ENCODE measurements at places on chromosomes 2 and 18.

DNA sequence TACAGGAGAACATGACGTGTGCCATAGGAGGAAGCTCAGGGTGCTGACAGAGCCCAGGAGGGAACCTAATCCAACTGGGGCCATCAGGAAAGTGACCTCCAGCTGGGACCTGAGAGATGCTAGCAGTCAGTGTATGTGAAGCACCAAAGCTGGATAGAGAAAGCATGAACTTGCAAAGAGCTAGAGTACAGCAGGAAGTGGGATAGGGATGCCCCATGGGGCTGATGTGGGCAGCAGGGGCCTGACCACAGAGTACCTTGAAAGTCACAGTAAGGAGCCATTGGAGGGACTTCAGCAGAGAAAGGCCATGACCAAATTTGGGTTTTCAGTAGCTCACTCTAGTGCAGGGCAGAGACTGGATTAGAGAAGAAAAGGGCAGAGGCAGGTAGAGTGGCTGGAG is 91.6 kb upstream of the TTC39C start:
- no peak for DNase-seq

GRCh38 chr2:134669731-134670669 is 48.8 kb downstream of the TMEM163 start:
- peak; percentile 82 for DNase-seq

- DNase-seq, result no peak
These were observed 16.9 kb upstream of the DAPL1 start for GRCh38 chr2:158778243-158778642.

DNA sequence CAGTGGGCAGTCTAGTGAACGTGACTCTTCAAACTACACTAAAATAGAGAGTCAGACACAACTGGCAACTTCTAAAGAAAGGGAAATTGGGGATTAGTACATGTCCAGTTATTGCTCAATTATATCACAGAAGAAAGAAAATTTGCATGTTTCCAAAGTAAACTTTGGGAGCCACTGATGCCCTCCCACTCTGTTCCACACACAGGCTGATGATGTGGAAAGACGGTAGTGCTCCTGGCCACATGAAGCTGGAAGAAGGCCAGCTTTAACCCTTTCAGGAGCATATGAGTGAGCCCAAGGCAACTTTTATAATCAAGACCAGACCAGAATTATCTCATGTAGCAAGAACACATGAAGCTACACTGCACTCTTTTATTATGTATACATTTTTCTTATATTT is 141.0 kb downstream of the NR4A2 start:
- DNase-seq, result no peak

DNA sequence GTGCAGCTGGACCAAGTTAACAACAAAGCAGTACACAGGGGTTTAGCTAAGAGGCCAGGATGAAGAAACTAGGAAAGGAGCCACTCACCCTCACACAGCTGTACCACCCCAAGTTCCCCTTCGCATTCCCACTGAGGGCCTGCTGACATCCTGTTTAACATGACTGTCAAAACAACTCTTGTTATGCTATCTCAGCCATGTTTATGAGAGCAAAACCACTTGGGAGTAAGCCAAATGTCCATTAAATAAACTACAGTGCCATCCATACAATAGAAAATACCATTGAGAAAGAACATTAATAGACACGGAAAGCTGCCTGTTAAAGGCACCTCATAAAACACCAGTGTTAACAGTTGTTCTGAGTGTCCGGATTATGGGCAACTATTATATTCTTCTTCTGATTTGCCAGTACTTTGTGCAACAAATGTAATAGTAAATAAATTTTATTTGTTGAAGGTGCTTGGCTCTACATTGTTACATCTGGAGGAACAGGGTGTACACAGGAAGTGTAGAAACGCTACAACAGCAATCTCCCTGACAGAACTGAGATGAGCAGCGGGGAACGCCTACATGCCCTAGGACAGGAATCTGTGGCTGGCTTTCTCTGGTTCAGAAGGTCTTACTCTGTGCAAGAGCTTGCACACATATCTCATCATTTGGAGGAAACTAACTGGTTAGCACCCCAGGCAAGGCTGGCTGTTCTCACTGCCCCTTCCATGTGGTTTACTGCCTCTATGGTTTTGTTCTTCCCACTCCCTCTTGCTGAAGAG is 85.6 kb downstream of the EHD3 start:
- no peak for DNase-seq

- no peak for DNase-seq
These were observed 91.5 kb downstream of the CCBE1 start for GRCh38 chr18:59605633-59606192.

DNA sequence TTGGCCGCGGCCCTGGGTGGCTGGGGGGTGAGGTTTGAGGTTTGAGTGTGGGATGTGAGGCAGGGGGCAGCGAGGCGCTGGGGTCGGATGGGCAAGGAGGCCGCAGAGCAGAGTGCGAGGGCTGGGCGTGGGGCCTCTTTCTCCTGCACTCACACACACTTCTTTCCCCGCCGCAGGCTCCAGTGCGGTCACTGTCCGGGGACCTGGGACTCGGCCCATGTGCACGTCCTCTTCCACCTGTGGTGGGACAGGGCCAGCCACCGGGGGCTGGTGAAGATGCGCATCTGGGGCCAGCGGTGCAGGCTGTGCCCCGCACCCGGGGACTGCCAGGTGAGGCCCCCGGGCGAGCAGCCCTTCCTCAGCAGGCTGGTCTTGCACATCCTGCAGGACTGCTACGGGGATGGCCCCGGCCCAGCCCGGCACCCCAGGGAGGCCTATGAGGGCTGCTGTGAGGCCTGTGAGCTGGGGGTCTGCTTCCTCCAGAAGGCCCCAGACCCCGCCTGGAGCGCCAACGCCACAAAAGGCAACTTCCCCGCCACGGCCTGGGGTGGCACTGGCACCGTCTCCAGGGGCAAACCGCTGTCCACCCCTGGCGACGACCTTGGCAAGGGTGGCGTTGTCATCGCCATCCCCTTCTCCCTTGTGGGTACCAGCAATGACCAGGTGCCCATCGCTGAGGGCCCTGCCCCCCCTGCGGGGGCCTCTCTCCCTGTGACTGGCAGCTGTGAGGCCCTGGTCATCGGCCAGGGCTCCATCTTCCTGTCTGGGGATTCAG is 2.2 kb downstream of the RTP5 start:
- no peak for DNase-seq

GRCh38 chr2:235194351-235194750 is 242.5 kb downstream of the SH3BP4 start:
- DNase-seq, result no peak

GRCh38 chr2:30940839-30941238 is 133.6 kb upstream of the CAPN13 start:
- no peak for DNase-seq

DNA sequence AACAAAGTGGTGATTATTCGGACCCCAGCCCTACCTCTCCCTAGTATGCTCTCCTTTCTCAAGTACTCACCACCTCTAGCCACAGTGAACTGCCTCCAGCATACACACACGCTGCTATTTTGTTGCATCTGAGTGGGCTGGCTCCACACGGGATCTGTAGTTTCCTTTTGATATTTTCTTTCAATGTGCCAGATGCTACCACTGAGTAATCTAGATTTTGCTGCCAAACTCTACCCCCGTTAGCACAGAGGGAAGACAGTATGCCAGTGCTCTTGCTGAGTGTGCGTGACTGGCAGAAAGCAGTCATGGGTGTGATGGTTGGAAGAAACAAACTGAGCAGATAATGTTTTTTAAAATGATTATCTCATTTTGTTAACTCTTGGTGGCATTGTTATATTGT is 11.6 kb downstream of the CFLAR start:
- no peak for DNase-seq

DNA sequence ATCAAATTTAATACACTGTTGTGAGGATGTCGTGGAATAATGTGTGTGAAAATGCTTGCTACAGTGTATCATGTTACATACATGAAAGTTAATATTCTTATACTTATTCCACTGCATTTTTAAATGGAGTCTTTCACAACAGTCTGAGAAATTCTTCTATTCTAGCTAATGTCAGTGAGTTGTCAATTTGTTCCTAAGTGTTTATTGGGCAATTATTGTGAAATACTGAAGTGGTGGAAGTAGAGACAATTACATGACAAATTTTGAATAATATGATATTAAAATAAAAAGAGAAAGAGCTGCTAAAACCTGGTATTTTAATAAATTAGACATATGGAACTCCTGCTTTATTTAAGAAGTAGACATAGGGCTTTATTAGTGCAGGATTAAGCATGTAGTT is 176.1 kb downstream of the PTPRM start:
- no peak for DNase-seq

DNA sequence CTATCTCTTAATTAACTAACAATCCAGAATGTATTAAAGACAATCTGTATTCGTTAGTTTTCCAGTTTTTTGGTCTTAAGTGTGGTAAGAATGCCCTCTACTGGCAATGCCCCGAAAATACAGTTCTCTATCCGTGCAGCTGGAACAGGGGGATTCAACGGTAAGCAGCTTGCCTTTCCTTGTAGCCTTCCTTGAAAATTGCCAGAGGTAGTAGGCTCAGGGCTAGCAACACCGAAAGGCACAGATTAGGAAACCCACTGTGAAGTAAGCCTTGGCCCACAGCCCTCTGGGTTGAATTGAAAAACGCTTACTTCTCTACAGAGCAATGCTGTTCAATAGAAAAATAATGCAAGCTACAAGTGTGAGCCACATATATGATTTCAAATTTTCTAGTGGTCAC is 17.1 kb upstream of the VPS4B start:
- DNase-seq, result peak; percentile 59

DNA sequence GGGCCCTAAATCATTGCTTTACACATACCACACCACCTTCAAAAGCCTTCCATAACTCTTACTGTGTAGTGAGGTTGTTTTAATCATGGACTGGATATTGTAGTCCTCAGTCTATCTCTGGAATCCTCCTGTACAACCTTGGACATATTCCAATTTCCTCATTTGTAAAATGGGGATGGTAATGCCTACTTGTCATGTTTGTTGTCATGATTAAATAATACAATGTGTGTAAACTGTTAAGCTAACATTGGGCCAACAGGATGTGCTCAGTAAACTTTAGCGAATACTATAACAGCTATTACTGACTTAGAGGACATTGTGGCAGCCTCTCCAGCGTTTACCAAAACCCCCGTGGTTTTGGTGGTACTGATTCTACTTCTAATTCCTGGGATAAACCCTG is 74.7 kb upstream of the PTPRM start:
- no peak for DNase-seq

DNA sequence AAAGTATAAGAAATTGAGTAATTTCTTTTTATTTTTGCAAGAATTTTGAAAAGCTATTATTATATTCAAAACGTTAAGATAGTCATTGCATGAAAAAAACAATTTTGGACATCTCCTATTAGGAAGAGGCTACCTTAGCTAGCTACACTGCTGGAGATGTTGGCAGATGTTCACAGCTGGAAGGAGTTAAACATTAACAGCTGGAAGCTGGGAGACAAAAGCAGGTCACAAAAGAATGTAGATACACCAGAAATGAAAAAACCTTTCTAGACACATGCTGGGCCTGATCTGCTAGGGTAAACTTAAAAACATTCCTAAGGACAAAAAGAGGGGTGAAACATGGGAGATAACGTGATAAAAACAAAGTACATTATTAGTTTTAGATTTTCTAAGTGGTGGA is 84.4 kb downstream of the SESTD1 start:
- DNase-seq, result no peak

DNA sequence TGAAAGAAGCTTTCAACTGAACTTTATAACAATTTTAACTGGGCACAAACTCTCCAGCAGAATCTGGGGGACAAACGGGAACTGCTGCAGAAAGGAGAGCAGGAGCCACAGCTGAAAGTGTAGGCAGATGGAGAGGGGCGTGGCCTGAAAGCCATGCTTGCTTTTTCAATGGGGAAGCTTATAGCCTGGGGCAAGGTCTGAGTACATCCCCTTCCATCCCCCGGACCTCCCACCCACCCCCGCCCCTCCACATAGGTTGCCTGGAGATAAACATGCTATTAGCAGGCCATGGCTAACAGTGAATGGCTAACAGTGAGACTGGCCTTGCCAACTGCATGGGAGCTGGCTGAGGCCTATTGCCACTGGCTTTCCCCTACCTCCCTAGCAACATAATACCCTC is 317.9 kb upstream of the TANK start:
- DNase-seq, result no peak

All from effector memory CD8-positive, alpha-beta T cell (primary cell).